ENCODE measurements at places on chromosomes 13 and 19.
A peak's percentile ranks its signal among the peaks of the same experiment; 100 is the strongest.

GRCh38 chr19:29193155-29193554 lies 19.8 kb downstream of the UQCRFS1 start:
- DNase-seq, result no peak

GRCh38 chr13:66071608-66072007 lies 1158.5 kb downstream of the PCDH9 start:
- DNase-seq, result no peak

DNA sequence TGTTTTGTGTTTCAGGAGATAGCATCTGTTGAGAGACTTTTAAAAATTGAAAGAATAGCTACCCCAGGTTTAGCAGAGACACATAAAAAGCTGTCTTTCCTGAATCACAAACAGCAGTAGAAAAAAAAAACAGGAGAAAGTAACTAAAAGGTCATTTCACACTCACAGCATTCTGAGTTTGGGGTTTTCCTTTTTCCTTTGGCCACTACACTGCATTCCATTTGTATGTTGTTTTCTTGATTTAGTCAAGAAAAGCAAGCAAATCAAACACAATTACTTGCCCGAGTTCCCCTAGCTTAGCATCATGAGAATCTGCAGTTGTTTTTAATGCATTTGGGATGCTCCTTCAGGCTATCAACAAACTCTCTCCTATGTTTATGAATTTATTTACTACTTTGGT lies 161.0 kb downstream of the KCTD12 start:
- DNase-seq, result peak; percentile 64

GRCh38 chr19:15288146-15288963 lies 44.0 kb downstream of the BRD4 start:
- peak; percentile 37 for DNase-seq

DNA sequence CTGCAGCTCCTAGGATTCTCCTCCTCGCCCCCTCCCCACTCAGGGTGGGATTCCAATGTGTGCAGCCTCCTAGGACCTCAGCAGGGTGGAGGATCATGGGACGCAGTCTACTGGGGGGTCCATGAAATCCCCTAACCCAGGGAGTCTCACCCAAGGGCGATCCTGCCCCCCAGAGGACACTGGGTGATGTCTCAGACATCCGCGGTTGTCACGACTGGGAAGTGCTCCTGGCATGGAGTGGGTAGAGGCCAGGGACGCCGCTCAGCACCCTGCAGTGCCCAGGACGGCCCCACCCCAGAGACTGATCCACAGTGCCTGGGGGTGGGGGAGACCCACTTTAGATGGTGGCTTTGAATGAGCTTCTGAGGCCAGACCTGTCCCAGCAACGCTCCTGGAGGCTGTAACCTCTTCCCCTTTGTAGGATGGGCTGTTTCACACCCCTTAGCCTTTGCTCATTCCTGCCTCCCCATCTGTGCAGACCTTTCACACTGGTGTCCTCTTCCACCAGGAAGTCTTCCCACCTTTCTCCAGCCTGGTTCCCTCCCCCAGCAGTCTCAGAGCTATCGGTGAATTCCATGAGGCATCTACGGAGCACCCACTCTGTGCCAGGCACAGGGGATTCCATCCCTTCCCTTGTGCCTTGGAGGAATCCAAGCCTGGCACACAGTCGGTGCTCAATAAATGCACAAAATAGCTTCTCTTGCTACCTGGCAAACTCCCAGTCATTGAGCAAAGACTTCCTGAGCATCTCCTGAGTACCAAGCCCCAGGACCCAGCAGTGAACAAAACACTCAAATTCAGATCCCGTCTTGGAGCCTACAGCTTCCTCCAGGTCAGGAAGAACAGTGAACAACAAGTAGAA lies 10.5 kb downstream of the SMIM24 start:
- DNase-seq, result no peak

- no peak for DNase-seq
These were observed 328 bp downstream of the CYP4F12 start for GRCh38 chr19:15673176-15673654.

DNA sequence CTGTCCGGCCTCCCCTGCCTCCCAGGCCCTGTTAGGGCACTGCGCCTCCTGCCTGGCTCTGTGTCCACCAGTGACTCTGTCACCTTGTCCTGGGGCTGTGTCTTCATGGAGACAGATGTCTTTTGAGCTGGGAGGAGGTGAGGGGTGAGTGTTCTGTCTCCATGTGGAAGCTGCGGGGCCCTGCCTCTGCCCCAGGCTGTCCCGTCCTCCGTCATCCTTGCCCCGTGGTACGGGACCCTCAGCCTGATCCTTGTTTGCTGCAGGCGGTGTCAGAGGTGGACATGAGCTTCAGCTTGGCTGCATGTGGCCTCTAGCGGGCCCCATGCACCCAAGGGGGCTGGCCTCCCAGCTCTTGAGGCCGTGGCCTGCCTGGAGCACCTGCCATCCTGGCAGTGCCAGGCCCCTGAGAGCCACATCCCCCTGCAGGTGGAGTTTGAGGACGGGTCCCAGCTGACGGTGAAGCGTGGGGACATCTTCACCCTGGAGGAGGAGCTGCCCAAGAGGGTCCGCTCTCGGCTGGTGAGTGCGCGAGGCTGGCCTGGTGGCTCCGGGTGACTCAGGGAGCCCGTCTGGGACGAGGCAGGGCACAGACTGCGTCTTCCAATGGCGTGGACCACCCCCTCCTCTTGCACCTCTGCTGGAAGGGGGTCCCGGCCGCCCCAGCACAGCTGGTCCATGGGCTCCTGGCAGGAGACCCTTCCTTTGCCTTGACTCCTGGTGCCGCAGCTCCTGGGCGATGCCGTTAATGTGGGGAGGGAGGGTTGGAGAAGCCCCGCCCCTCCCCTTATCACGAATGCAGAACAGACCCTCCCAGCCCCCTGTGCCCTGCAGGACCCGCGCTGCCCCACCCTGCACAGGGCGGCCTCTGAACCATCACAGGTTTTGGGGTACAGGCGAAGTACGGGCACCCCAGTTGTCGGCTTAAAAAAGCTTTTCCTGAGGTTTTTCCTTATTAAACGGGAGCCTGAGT lies 181.3 kb downstream of the KDM4B start:
- DNase-seq, result no peak

GRCh38 chr13:28856287-28856686 lies 36.1 kb downstream of the MTUS2 start:
- DNase-seq, result no peak

DNA sequence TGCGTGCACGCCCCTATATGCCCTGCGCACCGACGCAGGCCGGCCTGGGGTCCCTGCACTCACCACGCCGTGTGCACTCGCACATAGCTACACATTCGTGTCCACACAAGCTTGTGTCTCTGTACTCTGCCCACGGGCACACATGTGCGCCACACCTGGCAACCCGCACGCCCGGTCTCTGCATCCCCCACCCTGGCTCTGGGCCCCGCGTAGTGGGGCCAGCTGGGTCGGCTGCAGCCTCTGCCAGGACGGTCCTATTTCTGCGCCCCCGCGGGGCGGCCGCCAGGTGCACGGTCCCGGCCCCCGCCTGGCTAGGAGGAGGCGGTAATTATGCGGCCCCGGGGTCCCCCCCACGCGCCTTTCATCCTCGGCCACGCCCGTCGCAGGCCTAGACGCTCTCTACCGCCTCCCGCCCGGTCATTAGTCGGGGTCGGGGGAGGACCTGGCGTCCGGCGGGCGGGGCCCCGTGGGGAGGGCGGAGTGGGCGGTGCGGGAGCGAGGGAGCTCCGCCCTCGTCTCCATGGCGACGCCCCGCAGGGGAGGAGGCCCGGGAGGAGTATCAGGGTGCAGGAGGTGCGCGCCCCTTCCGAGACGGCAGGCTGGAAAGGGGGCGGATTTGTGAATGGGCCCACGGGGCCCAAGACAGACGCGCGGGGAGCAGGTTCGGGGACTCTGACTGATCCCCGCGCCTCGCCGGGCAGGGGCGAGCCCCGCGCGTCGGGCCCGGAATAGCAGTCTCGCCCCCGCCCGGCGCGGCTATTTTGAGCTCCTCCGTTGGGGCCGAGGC lies 2.8 kb upstream of the CIRBP start:
- peak; percentile 93 for DNase-seq

DNA sequence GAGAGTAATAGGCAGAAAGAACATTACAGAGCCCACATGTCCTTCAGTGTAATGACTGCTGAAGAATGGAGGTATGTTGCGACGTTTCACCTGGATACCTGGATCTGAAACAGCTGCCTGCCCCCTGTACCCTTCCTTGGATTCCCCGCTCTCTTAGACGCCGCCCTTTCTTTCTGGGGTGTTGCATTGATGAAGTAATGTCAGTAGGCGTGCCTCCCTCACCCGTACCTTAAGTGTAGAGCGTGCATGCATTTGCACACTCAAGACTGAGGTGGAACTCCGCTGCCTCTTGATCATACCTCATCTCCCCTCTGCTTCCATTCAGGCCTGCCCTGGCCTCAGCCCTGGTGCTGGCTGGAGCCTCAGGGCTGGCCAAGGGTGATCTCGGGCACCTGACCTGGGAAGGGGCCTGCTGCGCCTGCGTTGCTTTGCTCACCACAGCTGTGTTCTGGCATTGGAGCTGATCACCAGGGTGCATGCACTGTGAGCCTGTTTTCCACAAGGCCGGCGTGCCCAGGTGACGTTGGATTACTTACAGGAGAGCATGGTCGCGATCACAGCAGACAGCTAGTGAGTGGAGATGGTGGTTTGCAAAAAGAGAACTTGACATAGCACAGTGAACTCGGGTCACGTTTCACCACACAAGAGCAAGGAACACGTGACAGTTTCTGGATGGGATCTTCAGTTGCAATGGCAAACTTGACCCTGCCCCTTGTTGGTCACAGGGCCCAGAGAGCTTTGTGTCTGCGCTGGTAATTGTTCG lies 99.0 kb downstream of the ARHGEF7 start:
- no peak for DNase-seq

DNA sequence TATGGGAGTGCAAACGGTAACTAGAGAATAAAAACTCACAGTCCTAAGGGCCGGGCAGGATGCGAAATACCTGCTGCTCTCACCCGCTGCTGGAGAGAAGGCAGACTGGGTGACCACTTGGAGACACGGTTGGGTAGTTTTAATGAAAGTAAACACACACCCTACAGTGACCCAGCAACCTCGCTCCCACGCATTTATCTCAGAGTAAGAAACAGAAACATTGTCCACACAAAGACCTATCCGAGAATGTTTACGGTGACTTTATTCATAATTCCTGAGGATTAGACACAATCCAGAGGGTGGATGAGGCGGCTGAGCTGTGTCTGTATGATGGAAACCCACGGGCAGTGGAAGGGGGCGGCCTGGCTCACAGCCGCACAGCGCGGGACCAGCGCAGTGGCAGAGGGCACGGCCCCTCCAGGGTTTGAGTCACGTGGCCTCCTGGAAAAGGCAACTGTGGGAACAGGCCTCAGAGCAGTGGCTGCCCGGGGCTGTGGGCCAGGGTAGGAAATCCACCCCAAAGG lies 73.5 kb upstream of the C13orf46 start:
- DNase-seq, result no peak

GRCh38 chr13:98313922-98314292 lies 136.8 kb upstream of the RNF113B start:
- DNase-seq, result no peak

GRCh38 chr13:36954542-36954941 lies 34.5 kb upstream of the SMAD9 start:
- DNase-seq, result no peak

DNA sequence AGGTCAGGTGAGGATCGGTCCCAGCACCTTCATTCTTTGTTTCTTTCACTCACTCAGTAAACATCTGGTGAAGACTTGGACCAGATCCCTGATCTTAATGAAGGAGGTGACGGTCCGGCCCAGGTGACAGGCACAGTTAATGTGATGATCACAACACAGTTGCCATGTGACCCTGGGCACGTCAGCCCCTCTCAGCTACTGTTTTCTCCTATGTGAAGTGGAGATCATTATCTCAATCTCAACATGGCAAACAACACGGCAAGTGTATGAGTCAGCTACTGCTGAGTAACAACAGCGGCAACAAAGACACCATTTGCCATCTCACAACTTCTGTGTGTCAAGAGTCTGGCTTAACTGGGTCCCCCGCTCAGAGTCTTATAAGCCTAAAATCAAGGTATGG lies 74.6 kb downstream of the GNG7 start:
- DNase-seq, result no peak

DNA sequence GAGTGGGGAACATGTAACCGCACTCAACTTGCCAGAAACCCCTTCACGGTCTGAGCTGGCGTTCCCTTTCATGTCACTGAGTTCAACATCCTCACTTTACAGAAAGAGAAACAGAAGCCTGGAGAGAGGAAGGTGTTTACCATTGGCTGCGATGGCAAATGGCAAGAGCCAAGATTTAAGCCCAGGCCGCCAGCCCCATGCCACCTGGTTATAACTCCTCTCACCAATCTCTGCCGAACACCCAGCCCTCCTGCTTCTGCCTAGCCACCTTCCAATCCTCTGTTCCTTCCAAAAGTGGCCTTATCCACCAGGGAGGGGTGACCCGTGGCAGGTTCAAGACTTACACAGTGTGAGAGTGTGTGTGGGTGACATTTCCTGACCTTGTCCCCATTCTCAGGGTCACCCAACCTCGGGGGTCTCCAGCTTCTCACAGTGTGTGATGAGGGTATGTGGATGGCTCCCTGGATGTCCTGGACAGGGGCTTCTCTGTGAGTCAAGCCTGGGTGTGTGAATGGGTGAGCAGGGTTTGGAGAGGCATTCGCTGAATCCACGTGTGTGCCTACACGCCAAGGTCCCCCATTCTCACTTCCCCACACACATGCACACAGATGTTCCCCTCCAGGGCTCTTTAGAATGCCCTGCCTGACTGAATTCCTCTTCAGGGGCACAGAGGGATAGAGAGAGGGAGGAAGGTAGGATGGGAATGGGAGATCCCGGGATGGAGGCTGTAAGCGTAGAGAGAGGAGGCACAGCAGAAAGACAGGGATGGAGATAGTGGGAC lies 1.2 kb downstream of the CADM4 start:
- no peak for DNase-seq

GRCh38 chr13:77338961-77339401 lies 12.1 kb upstream of the MYCBP2 start:
- no peak for DNase-seq

- peak; percentile 47 for DNase-seq
These were observed 16.9 kb downstream of the IZUMO4 start for GRCh38 chr19:2113439-2114211.

- no peak for DNase-seq
These were observed 88.0 kb downstream of the STARD13 start for GRCh38 chr13:33197541-33197971.

DNA sequence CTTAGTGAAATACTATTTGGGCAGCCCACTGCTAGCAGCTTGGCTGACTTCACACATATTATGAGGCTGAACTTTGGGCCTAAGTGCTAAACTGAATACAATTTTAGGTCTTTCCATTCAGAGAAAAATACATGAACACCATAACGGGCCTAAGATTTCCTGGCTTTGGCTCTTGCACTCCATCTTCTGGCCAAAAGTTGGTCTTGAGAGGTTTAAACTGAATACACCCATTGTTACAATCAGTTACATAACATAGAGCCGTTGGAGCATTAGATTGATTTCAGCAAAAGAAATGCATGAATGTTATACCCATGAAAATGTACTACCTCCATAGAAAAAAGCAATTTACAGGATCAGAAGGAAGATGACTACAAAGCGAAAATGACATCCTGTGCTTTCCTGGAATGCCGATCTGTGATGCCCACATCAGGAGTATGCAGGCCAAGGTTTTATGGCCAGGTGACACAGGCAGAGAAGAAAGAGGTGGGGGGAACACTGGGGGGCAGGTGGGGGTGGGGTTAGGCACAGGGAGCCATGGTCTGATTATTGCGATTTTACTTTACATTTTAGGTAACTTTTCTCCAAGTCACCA lies 11.1 kb upstream of the SHISA2 start:
- DNase-seq, result peak; percentile 79

Data from astrocyte of the hippocampus (primary cell).